NCI-H1694 (cell line): ENCODE measurements at places on chromosomes 3 and 15.

- peak; percentile 49 for DNase-seq
These were observed 136.8 kb upstream of the ACP3 start for GRCh38 chr3:132180337-132180791.

- DNase-seq: no peak
These were observed 30.6 kb upstream of the GPR160 start for GRCh38 chr3:170007031-170007663.

DNA sequence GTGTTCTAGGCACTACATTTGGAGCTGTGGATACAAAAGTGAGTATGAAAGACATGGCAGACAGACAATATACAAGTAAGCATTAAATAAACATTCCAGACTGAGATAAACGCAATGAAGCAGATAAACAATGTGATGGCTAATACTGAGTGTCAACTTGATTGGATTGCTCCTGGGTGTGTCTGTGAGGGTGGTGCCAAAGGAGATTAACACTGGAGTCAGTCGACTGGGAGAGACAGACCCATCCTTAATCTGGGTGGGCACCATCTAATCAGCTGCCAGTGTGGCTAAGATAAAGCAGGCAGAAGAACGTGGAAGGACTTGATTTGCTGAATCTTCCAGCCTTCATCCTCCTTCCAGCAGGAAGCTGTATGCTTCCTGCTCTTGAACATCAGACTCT, 77.2 kb downstream of the CADPS start:
- no peak for DNase-seq

- DNase-seq: no peak
These were observed 12.5 kb downstream of the SAMD7 start for GRCh38 chr3:169923831-169924230.
